ENCODE measurements at places on chromosomes 6 and 20.

- no peak for DNase-seq
These were observed 308.2 kb downstream of the SLC35F1 start for GRCh38 chr6:118215269-118215668.

GRCh38 chr6:5082487-5083306, 2.4 kb upstream of the PPP1R3G start:
- DNase-seq: no peak

DNA sequence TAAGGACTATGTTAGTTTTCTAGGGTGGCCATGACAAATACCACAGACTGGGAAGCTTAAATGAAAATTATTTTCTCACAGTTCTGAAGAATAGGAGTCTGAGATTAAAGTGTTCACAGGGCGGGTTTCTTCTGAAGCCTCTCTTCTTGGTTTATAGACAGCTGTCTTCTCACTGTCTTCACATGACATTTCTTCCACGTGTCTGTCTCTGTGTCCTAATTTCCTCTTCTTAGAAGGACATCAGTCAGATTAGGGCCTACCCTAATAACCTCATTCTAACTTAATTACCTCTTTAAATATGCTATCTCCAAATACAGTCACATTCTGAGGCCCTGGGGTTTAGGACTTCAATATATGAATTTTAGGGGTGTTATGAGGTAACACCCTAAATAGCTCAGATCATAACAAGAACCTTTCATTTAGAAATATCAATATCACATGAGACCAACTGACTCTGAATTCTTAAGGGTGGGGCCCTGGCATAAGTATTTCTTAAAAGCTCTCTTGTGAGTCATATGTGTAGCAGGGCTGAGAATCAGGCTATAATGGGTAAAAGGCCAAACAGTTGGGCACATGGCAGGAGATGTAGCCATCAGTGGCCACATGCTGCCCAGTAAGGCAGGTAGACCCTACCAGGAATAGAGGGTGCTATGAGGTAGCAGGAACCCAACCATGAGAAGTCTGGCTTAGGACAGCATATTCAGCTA, 62.0 kb upstream of the TENT5A start:
- DNase-seq: no peak

- DNase-seq: no peak
These were observed 167.4 kb downstream of the COL9A1 start for GRCh38 chr6:70135219-70136160.

Data from activated CD4-positive, alpha-beta T cell treated with anti-CD3 and anti-CD28 coated beads, Interleukin-2, amount 50 U/mL, for 16 hours (primary cell).